H4 (cell line): ENCODE measurements at places on chromosomes 7 and 10.

DNA sequence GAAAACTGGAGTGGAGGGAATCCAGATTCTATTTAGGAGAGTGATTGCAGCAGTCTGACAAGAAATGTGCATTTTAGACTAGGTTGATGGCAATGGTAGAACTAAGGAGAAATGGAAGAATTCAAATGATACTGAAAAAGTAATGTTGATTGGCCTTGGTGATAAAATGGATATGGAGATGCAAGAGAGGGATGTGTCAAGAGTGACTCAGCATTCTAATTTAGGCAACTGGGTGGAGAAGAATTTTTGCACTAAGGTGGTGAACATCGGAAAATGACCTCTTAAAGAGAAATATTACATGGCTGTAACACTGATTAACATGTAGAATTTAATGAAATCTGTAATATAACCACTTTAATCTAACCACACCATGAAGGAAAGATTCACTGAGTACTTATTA is 806.5 kb downstream of the PHTF2 start:
- no peak for DNase-seq

DNA sequence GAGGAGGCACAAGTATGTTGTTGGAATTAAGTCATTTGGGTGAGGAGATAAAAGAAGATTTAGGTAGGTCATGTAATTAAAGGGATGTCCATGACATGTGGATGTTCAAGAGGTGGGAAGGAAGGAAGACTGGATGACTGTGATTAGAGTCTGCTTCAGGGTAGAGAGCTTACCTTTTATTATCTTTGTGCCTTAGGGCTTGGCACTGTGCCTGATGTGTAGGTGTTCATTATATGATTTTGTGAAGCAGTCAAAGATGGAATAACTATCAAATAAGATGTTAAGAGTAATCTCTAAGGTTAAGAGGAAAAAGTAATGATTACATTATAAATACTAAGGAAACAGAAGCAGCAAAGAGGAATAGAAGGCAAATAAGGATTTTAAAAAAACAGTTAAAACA is 97.8 kb downstream of the CDK14 start:
- DNase-seq = no peak

GRCh38 chr10:78264361-78264760 is 230.7 kb downstream of the RPS24 start:
- DNase-seq = no peak

DNA sequence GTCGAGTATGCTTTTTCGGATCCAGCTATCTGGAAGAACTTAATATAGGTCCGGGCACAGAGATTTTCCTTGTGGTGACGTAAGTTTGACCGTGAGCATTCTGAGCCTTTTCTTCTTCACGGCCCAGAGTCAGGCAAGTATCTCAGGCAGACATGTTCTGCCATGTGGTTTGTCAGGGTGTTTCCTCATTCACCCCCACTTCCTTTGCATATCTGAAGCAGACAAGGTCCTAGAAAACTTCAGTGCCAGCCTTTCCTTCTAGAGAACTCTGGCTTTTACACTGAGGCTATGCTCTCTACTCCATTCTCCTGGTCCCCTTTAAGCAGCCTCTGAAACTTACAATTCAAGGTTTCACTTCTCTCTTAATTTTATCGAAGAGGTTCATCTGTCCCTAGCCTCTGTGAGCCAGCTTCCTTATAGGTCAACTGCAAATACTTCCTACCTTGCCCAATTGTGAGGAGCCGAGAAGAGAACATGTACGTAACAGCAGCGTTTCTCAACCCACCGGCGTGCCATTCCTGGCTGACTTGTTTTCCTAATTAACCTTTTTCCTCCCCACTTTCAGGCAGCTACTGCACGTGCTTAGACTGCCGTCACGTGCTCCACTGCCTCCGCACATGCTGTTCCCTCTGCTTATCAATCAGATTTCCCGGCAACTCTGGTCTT is 47.3 kb downstream of the CDCA7L start:
- no peak for DNase-seq
